Posterior cingulate gyrus (tissue), 11 donors: ENCODE measurements at places on chromosomes 2 and 18.

GRCh38 chr2:86249579-86250391 lies 50.5 kb downstream of the MRPL35 start:
- peak; percentile 89 for DNase-seq

- no peak for DNase-seq
These were observed 587.9 kb downstream of the NRXN1 start for GRCh38 chr2:50443868-50444630.

DNA sequence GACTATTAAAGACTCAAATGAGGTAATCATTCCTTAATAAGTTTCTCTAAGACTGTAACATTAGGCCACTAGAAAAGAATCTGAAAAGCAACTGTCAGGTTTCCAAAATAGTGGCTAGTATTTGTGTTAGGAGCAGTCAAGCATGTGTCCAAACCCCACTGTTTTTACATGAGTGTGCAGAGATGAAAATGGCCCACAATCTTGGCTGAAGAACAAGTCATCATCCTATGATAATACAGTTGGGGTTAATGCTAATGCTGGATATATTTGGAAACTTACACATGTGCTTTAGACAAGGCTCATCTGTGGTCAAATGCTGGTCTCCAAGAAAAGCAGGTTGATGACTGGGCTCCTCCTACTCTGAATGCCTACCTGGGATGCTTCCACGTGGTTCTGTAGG lies 73.6 kb downstream of the MAIP1 start:
- no peak for DNase-seq

GRCh38 chr2:127037476-127037875 lies 69.5 kb downstream of the BIN1 start:
- no peak for DNase-seq

GRCh38 chr2:159873258-159873657 lies 75.2 kb upstream of the CD302 start:
- DNase-seq, result no peak

- no peak for DNase-seq
These were observed 831.7 kb downstream of the RNF144A start for GRCh38 chr2:7748717-7749415.

DNA sequence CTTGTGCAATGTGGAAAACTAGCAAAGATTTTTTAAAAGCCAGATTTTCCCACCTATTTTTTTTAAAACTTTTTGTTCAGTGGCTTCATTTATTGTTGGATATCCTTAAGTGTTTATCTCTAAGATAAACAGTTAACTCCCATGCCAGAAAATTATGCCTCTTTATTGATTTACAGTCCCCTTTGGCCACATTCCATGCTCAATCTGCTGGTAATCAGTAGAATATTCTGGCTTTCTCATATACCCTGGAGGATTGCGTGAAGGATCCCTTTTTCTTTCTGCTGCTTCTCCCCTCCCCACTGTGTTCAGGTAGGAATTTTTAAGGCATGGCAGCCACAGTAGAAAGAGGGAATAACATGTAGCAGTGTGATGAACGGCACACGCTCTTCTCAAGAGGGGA lies 2.6 kb downstream of the GRHL1 start:
- no peak for DNase-seq

DNA sequence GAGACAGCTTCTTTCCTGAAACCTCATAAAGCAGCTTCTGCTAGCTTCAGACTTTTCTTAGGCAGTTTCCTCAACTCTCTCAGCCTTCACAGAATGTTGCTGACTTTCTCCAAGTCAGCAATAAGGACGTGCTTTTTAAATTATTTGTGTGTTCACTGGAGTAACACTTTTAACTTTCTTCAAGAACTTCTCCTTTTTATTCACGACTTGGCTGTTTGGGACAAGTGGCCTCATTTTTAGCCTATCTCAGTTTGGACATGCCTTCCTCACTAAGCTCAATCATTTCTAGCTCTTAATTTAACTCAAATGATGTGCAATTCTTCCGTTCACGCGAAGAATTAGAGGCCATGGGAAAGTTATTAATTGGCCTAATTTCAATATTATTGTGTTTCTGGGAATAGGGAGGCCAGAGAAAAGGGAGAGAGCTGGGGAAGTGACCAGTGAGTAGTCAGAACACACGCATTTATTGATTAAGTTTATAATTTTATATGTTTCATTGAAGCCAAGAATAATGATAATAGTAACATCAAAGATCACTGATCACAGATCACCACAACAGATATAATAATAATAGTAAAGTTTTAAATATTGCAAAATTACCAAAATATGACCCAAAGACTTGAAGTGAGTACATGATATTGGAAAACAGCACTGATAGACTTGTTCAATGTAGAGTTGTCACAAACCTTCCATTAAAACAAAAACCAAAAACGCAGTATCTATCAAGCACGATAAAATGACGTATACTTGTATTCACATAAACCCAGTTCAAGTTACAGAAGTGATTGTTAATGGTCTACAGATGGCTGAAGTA lies 4.8 kb downstream of the REG1A start:
- DNase-seq, result no peak

DNA sequence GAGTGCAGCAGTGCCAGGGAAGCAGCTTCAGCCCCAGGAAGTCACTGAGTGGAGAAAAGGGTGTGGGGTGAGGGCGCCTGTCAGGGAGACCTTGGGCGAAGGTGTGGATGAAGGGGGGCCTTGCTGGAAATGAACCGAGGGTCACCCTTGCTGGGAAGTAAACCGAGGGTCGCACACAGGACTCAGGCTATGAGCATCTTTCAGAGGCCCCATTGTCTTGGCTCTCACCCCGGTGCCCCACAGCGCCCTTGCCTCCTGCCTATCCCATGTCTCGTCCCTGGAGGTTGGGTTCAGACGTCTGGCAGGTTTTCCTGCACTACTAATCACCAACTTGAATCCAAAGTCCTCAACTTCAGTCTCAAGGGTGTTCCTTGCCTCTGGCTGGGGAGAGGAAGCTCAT lies 122.8 kb upstream of the PXDN start:
- no peak for DNase-seq

- no peak for DNase-seq
These were observed 11.1 kb downstream of the MSGN1 start for GRCh38 chr2:17827316-17827715.

- DNase-seq, result no peak
These were observed 12.1 kb downstream of the MYT1L start for GRCh38 chr2:2318949-2319348.
